ENCODE measurements at places on chromosomes 11 and 22. TPM values are rescaled to one million over a fixed set of nuclear protein-coding genes. Genes with fewer than 3 reads are reported as not detected.

The CRYBB3 gene
- not detected for total RNA-seq

The TREH gene
- 0.09 TPM for total RNA-seq

The OR56A1 gene
- total RNA-seq = not detected

The CARS1 gene
- total RNA-seq = 64.3 TPM

The SCGB1A1 gene
- not detected for total RNA-seq

The POU2AF2 gene
- total RNA-seq = not detected

GRCh38 chr22:46602025-46602424, 18.2 kb upstream of the GRAMD4 start:
- no peak overlapping the region for H3K4me3 ChIP-seq
- DNase-seq = no peak
- H3K4me1 ChIP-seq = peaks cover 9% of the 10 kb centered on the region
- no peak overlapping the region for H3K27ac ChIP-seq

DNA sequence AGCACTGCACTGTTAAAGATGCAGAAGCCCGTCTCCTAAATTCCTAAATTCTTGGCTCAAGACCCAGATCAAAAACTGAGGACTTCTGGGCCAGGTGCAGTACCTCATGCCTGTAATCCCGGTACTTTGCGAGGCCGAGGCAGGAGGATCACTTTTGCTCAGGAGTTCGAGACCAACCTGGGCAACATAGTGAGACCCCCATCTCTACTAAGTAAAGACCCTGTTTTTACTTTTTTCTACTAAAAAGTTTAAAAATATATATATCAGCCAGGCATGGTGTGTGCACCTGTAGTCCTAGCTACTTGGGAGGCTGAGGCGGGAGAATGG, 29.7 kb downstream of the PDGFB start:
- H3K36me3 ChIP-seq = peaks cover 5% of the 10 kb centered on the region
- H3K4me1 ChIP-seq = peaks cover 26% of the 10 kb centered on the region

GRCh38 chr11:126423154-126423553, 67.7 kb downstream of the ST3GAL4 start:
- peaks cover 9% of the 10 kb centered on the region for H3K27me3 ChIP-seq
- DNase-seq = no peak

DNA sequence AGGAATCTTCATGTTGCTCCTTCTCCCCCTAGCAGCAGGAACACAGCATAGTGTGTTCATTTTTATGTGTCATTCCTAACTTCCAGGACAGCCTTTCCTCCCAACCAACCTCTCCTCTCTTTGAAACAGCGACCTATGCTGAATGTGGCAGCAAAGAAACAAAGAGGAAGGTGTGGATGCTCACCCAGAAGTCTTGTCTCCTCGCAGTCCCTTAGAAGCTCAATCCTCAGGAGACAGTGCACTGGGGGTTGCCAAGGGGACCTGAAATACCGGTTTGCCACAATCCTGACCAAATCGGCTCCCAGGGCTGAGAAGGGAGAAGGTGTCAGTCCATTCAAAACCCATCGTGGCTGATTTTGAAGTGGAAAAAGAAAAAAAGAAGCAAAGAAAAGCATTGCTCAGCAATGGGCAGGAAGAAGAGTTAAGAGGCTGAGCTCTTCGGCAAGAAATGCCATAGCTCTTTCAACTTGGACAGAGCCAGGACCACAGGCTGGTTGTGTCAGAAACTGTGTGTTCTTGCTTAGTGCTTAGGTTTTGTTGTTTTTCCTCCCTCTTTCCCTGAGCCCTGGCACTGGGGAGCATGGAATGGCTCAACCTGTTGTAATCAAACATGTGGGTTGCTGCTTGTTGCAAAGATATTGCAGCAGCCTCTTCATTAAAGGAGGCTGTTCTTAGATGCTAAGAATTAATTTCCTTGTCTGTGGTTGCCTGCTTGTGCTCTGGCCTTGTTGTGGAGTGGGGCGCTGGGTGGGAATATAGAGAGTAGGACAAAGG, 30.4 kb upstream of the TENM4 start:
- H3K4me3 ChIP-seq = no peak overlapping the region
- no peaks in the 10 kb centered on the region for H3K36me3 ChIP-seq
- H3K27me3 ChIP-seq = peaks cover 26% of the 10 kb centered on the region
- peaks cover 3% of the 10 kb centered on the region for H3K4me1 ChIP-seq
- H3K27ac ChIP-seq = no peak overlapping the region

- peaks cover 82% of the 10 kb centered on the region for H3K4me1 ChIP-seq
- peak; percentile 90 for DNase-seq
- H3K27me3 ChIP-seq = no peaks in the 10 kb centered on the region
- H3K4me3 ChIP-seq = peak overlapping the region; percentile 50
- peak overlapping the region; percentile 92 for H3K27ac ChIP-seq
- no peaks in the 10 kb centered on the region for H3K36me3 ChIP-seq
Measured at GRCh38 chr11:103529181-103529684, 420.0 kb downstream of the DYNC2H1 start.

DNA sequence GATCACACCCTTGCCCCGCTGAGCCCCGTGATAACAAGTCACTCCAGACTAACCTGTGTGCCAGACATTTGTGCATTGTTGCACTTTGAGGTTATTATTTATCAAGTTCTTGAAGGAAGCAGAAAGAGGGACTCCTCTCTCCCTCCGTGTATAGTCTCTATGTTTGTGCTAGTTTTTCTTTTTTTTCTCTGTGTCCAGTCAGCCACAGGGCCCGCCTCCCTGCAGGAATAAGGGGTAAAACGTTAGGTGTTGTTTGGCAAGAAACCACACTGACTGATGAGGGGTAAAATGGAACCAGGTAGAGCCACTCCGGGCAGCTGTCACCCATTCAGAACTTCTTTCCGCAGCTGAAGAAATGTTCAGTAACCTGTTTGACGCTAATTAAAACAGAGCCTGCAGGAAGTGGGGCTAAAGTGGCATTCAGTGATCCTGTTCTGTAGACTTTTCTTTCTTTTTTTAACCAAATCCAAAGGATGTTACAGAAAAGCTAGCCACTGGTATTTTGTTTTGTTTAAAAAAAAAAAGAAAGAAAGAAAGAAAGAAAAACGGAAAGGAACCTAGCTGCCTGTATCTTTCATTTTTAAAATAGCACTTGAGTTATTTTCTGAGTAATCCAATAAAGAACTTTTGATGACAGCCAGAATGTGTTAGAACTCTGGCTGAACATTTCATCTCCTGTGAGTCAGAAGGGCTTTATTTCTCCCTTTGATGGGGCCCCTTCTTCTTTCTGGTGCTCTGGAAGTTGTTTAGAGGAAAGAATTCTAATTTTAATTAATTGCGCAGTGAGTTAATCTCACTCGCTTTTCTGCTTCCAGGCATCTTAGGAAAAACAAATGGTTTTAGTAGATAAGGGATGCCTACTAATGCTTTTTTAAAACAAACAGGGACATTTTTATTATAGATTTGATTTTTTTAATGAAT, 58.2 kb downstream of the COMMD9 start:
- H3K27ac ChIP-seq = peak overlapping the region; percentile 26
- H3K36me3 ChIP-seq = peaks cover 3% of the 10 kb centered on the region
- peaks cover 2% of the 10 kb centered on the region for H3K27me3 ChIP-seq

DNA sequence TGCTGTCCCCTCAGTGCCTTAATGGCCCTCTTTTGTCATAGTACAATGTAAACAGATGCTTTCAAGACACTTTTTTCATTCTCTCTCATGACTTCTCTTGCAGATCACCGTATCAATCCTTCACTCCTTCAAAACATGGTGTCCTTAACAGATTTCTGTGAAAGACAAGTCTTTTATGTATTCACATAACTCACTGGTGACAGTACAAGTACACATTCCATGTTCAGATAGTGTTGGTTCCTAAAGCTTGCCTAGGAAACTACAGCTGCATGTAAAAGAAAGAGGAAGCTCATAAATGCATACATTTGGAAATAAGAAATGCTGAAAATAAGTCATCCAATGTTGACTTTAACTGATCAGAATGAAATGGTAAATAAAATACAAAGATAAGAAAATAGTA, 5.0 kb upstream of the OR52E6 start:
- no peak overlapping the region for H3K4me3 ChIP-seq
- no peak for DNase-seq
- H3K27ac ChIP-seq = no peak overlapping the region
- H3K36me3 ChIP-seq = no peaks in the 10 kb centered on the region
- no peaks in the 10 kb centered on the region for H3K27me3 ChIP-seq

DNA sequence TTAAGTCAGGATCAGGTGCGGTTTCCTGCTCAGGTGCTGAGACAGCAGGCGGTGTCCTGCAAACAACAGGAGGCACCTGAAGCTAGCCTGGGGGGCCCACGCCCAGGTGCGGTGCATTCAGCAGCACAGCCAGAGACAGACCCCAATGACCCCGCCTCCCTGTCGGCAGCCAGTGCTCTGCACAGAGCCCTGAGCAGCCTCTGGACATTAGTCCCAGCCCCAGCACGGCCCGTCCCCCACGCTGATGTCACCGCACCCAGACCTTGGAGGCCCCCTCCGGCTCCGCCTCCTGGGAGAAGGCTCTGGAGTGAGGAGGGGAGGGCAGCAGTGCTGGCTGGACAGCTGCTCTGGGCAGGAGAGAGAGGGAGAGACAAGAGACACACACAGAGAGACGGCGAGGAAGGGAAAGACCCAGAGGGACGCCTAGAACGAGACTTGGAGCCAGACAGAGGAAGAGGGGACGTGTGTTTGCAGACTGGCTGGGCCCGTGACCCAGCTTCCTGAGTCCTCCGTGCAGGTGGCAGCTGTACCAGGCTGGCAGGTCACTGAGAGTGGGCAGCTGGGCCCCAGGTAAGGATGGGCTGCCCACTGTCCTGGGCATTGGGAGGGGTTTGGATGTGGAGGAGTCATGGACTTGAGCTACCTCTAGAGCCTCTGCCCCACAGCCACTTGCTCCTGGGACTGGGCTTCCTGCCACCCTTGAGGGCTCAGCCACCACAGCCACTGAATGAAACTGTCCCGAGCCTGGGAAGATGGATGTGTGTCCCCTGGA, at the start of gene MYO7A:
TSS of gene MYO7A (plus strand) at position 327 of the 772 bp plus-strand sequence. CDS start 2,389 bp downstream, outside the sequence.
- DNase-seq = peak; percentile 19
- H3K27me3 ChIP-seq = peaks cover 6% of the 10 kb centered on the region

DNA sequence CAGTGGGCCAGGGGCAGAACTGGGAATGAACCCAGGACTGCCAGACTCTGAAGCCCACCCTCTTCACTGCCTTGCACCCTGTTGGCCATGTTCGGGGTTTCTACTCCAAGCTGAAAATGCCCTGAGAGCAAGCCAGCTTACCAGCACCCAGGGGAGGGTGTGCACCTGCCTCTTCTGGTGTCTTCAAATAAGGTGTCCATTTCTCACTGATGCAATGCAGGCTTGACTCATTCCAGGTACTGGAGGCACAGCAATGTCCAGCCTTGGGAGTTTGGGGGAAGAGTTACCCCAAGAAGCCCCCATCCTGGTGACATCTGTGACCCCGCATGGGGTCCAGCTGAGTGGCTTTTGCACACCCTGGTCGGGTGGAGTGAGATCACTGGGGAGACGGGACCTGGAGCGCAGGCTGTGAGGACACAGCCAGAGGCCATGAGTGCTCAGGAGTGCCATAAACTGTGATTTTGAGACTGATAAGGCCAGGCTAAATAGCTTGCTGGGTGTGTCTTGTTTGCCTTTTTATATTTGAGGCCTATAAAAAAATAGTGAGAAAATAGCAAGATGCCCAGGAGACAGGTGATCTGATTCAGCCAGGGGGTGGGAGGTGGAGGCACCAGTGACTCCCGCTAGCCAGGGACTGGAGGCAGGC, 4.6 kb upstream of the CERK start:
- H3K4me1 ChIP-seq = peaks cover 15% of the 10 kb centered on the region
- no peak for DNase-seq
- H3K27ac ChIP-seq = no peak overlapping the region
- H3K27me3 ChIP-seq = peaks cover 3% of the 10 kb centered on the region
- H3K36me3 ChIP-seq = no peaks in the 10 kb centered on the region

GRCh38 chr22:31532060-31532459, 35.7 kb downstream of the SFI1 start:
- H3K4me3 ChIP-seq = no peak overlapping the region
- peaks cover 5% of the 10 kb centered on the region for H3K36me3 ChIP-seq
- peak overlapping the region; percentile 22 for H3K27ac ChIP-seq
- peaks cover 2% of the 10 kb centered on the region for H3K27me3 ChIP-seq
- H3K4me1 ChIP-seq = peaks cover 28% of the 10 kb centered on the region

GRCh38 chr22:32897400-32897799, 95.9 kb downstream of the TIMP3 start:
- H3K36me3 ChIP-seq = no peaks in the 10 kb centered on the region
- DNase-seq = peak; percentile 90
- H3K27ac ChIP-seq = no peak overlapping the region
- H3K4me3 ChIP-seq = no peak overlapping the region
- peaks cover 36% of the 10 kb centered on the region for H3K27me3 ChIP-seq
